CD4-positive, alpha-beta T cell (primary cell): ENCODE measurements at places on chromosomes 1 and 21.

GRCh38 chr1:110112656-110113055, 413 bp downstream of the UBL4B start:
- H3K4me1 ChIP-seq: no peaks in the 10 kb centered on the region
- H3K27ac ChIP-seq: no peak overlapping the region
- peaks cover 3% of the 10 kb centered on the region for H3K27me3 ChIP-seq

GRCh38 chr1:179807691-179808485, 64.8 kb downstream of the FAM163A start:
- DNase-seq: no peak
- H3K4me1 ChIP-seq: peaks cover 4% of the 10 kb centered on the region
- no peaks in the 10 kb centered on the region for H3K27me3 ChIP-seq
- no peak overlapping the region for H3K27ac ChIP-seq
- H3K36me3 ChIP-seq: no peaks in the 10 kb centered on the region

DNA sequence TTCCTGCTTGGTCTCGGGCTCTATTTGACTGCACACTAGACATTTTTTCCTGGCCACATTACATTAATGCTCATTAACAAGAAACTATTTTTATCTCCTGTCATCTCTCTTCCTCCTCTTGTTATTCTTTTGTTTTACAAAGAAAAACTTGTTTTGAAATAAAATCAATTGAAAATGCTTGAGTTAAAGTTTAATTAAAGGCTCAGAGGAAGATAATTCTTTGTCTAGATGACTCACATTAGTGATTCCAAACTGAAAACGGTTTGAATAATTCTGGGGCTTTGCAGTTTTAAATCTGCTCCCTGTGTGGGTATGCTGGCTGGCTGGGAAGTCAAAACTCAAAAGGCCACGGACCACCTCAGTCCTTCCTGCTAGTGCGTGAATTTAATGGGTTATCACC, 29.6 kb downstream of the RGS5 start:
- H3K36me3 ChIP-seq: no peaks in the 10 kb centered on the region
- no peaks in the 10 kb centered on the region for H3K4me1 ChIP-seq
- H3K4me3 ChIP-seq: no peak overlapping the region
- no peak overlapping the region for H3K27ac ChIP-seq
- DNase-seq: no peak
- H3K27me3 ChIP-seq: no peaks in the 10 kb centered on the region

- no peak overlapping the region for H3K27ac ChIP-seq
- DNase-seq: no peak
- no peaks in the 10 kb centered on the region for H3K4me1 ChIP-seq
- H3K27me3 ChIP-seq: no peaks in the 10 kb centered on the region
- H3K36me3 ChIP-seq: no peaks in the 10 kb centered on the region
- no peak overlapping the region for H3K4me3 ChIP-seq
Observed at GRCh38 chr21:27466140-27466539, 499.3 kb upstream of the ADAMTS5 start.

- peak within 1 kb of the TSS; percentile 12 for H3K4me3 ChIP-seq
- peaks cover 22% of the 10 kb centered on the region for H3K27me3 ChIP-seq
- no peaks in the 10 kb centered on the region for H3K36me3 ChIP-seq
- peaks cover 16% of the 10 kb centered on the region for H3K4me1 ChIP-seq
- DNase-seq: peak; percentile 1
- no peak within 1 kb of the TSS for H3K27ac ChIP-seq
Observed at GRCh38 chr1:9996624-9997582, at the start of gene RBP7. Gene RBP7, plus strand, starts transcription at chr1:9997228. Its CDS starts 31 bp downstream, at chr1:9997259.

- no peak overlapping the region for H3K27ac ChIP-seq
- no peaks in the 10 kb centered on the region for H3K27me3 ChIP-seq
- H3K4me3 ChIP-seq: no peak overlapping the region
- H3K4me1 ChIP-seq: no peaks in the 10 kb centered on the region
- no peak for DNase-seq
Observed at GRCh38 chr1:246448373-246448772, 58.7 kb downstream of the SMYD3 start.

DNA sequence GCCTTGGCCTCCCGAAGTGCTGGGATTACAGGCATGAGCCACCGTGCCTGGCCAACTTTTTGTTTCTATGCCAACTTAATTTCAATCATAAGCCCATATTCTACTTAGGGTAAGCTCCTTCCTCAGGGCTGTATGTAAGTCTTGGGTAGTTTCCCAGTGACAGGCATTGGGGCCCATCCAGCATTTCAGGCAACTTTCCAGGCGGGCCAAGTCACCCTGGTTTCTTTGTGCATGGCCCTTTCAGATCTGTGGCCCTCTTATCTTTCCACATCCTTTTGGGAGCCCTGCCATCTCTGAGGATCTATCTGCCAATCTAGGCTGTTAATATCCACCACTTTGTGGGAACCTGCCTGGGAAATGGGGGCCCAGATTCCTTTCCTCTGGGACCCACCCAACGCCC, 58.7 kb downstream of the TNN start:
- H3K27me3 ChIP-seq: no peaks in the 10 kb centered on the region
- no peak for DNase-seq
- no peak overlapping the region for H3K27ac ChIP-seq

DNA sequence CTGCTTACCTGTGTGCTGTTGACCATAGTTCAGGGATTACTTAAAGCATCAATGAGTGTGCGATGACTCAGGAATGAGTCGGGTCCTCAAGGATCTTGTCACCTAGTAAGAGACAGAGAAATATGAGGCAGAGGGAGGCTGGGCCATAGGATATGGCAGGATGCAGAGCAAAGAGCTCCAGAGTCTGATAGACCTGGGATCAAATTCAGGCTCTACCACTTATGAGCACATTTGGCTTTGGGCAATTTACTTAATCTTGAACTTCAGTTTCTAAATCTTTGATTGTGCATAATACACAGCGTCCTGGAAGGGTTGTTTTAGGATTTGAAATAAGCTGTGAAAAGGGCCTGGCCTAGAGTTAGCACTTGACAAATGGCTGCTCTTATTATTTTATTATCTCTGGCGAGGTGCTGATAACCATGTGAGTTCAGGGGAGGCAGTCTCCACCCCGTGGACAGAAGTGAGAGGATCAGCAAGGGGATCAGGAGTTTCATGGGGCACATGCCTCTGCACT, 94.5 kb downstream of the ROR1 start:
- H3K36me3 ChIP-seq: no peaks in the 10 kb centered on the region
- H3K27me3 ChIP-seq: no peaks in the 10 kb centered on the region
- no peak overlapping the region for H3K4me3 ChIP-seq

GRCh38 chr1:3304246-3304645, 150.2 kb upstream of the ARHGEF16 start:
- no peaks in the 10 kb centered on the region for H3K4me1 ChIP-seq
- H3K36me3 ChIP-seq: no peaks in the 10 kb centered on the region
- H3K27ac ChIP-seq: no peak overlapping the region

DNA sequence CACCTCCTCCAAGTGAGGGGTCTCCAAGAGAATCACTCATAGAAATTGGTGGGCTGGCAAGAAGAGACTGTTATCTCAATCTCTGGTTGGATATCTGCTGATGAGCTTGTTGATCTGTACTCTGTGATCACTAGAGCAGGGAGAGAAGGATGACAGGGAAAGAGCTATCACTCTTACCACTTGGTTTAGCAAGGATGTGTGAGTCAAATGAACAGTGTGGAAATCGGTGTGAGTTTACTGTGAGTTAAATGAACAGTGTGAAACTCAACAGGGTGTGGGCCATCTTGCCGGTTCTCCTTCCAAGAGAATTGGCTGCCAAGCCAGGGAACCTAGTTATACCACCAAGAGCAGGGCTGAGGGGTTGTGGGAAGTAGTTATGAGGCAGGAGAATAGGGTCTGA, 33.3 kb upstream of the CD1D start:
- peaks cover 18% of the 10 kb centered on the region for H3K4me1 ChIP-seq
- no peaks in the 10 kb centered on the region for H3K27me3 ChIP-seq
- H3K36me3 ChIP-seq: no peaks in the 10 kb centered on the region
- no peak for DNase-seq
- no peak overlapping the region for H3K4me3 ChIP-seq

- no peaks in the 10 kb centered on the region for H3K4me1 ChIP-seq
- H3K27me3 ChIP-seq: no peaks in the 10 kb centered on the region
- no peak for DNase-seq
- no peak overlapping the region for H3K27ac ChIP-seq
- no peak overlapping the region for H3K4me3 ChIP-seq
- H3K36me3 ChIP-seq: no peaks in the 10 kb centered on the region
Observed at GRCh38 chr1:164452549-164452948, 106.4 kb upstream of the PBX1 start.

GRCh38 chr1:37763791-37764413, 1.0 kb downstream of the EPHA10 start:
- no peaks in the 10 kb centered on the region for H3K36me3 ChIP-seq
- no peak overlapping the region for H3K4me3 ChIP-seq
- H3K4me1 ChIP-seq: peaks cover 13% of the 10 kb centered on the region
- no peak for DNase-seq
